ENCODE measurements at places on chromosomes 3 and 15.
A peak's percentile ranks its signal among the peaks of the same experiment; 100 is the strongest.

GRCh38 chr3:46908294-46908985 is 30.9 kb downstream of the PTH1R start:
- no peak for DNase-seq

DNA sequence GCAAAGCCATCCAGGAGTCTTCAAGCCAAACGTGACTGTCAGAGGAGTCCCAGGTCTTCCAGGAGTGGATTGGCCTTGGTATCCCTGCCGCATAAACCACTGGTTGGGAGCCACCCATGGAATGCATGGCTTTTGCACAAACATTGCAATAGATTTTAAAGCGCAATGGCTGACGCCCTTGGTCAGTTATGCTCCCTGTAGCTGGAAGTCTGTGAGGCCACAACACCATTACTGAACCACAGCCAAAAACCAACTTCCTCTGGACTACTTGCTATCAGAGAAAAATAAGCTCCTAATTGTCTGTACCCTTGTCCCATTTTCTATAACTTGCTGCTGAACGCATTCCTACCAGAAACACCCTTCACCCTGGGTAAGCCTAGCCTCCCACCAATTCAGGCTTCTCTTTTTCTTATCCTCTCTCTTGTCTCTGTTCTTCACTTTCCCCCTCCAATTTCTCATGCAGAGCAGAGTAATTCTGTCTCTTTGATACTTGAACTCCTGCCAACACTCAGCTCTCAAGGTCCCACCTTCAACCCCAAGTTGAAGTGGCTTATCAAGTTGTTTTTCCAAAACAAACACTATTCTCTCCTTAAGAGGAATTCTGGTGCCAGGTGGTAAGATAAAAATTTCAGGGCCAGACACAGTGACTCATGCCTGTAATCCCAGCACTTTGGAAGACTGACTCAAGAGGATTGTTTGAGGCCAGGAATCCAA is 176.4 kb upstream of the UBE2E1 start:
- DNase-seq, result no peak

- no peak for DNase-seq
Measured at GRCh38 chr3:121405631-121406030, 140.2 kb downstream of the POLQ start.

- DNase-seq, result no peak
Measured at GRCh38 chr15:40550341-40551037, 14.4 kb downstream of the CCDC32 start.

DNA sequence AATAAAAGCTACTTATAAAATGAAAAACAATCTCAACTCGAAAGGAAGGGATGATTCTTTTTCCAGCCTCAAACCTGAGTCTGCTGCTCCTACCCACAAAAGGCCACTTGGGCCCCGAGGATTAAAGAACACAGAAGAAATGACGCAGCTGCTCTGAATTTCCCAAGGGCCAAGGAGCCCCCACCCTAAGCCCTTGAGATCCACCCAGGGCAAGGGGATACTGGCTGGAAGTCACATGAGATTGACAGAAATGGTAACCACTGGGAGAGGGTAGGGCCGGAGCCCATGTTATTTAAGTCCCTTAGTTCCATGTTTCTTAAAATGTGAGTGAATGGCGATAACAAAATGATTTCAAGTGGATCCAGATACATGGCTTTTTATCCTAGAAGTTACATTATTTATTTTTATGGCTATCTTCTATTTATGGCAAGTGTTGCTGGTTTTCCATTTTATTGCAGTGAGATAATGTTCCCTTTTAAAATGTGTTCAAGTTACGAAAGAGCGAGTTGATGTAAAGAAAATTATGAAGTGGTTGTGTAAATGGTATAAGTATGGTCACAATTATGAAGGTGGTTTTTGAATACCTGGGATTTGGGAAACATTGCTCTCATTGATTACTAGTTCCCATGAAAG is 16.8 kb downstream of the IGDCC4 start:
- DNase-seq, result no peak

DNA sequence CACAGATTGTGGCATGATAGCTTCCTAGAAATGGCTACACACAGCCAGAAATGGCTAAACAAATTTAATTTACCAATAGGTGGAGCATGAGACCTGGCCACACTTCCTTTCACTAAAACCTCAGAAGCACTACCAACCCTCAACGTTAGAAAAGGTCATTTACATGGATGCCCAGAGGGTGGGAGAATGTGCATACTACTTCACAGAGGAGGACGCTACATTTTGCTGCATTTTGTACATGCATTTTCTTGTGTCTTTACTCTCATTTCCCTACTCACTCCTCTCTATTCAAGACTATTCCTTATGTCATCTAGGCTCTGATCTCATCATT is 40.1 kb downstream of the C2CD4B start:
- DNase-seq, result no peak

- DNase-seq, result no peak
Measured at GRCh38 chr15:66897416-66897815, 168.0 kb upstream of the SMAD3 start.

GRCh38 chr15:30882849-30883433 is 20.8 kb upstream of the FAN1 start:
- peak; percentile 55 for DNase-seq

GRCh38 chr3:55162031-55162795 is 234.4 kb upstream of the LRTM1 start:
- DNase-seq, result no peak

- no peak for DNase-seq
Measured at GRCh38 chr3:61637088-61638051, 76.0 kb downstream of the PTPRG start.

DNA sequence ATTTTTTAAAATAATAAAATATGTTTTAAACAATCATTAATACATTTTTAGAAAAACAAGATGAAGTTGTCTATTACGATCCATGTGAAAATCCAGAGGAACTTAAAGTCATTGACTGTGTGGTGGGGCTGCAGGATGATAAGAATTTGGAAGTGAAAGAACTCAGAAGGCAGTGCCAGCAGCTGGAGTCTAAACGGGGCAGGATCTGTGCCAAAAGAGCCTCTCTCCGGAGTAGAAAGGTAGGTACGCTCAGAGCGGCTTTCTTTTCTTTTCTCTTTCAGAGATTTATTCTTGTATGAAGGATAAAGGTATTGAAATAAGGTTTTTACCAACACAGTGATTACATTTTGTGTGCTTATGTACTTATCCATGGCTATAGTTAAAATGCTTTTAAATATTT is 13.6 kb downstream of the WHAMM start:
- DNase-seq, result no peak

GRCh38 chr15:88400084-88400483 is 67.1 kb downstream of the MRPL46 start:
- no peak for DNase-seq

GRCh38 chr3:197343656-197344408 is 45.4 kb upstream of the DLG1 start:
- no peak for DNase-seq

GRCh38 chr15:31318429-31318828 is 8.2 kb upstream of the KLF13 start:
- no peak for DNase-seq

GRCh38 chr15:82184776-82185175 is 77.8 kb downstream of the EFL1 start:
- no peak for DNase-seq

DNA sequence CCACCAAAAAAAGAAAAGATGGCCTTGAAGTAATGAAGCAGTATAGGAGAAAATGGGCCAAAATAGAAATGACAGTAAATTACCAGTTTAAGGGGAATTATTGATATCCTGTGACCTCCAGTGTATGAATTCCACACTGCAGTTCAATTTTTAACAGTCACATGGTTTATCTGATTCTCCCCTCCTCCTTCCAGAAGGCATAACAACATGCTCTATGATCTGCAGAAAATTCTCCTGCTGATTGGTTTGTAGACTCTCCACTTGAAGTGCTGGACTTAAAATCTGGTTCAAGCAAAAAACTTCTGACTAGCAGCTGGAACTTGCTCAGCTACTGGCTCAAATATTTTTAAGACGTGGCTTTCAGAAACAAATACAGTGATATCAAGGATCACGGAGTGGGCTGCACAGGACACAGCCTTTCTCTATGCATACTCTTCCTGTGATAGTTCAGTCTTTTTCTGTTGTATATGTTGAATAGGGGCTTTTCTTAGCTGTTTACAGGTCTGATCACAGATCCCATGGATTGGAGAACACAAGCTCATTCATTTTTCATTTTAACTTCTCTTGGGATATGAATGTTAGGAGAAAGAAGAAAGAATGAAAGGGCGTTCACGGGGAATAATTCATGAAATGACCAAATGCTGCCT is 211.5 kb downstream of the LSAMP start:
- DNase-seq, result no peak

DNA sequence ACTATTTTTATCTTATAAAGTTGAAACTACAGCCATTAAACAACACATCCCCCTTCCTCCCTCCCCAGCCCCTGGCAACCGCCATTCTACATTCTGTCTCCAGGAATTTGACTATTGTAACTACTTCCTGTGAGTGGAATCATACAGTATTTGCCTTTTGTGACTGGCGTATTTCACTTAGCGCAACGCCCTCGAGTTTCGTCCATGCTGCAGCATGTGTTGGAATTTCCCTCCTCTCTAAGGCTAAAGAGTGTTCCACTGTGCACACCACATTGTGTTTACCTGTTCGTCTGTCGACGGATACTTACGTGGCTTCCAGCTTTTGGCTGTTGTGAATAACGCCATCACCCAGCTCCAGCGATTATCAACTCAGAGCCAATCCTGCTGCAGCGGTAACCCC is 52.0 kb upstream of the DLG1 start:
- DNase-seq, result no peak

DNA sequence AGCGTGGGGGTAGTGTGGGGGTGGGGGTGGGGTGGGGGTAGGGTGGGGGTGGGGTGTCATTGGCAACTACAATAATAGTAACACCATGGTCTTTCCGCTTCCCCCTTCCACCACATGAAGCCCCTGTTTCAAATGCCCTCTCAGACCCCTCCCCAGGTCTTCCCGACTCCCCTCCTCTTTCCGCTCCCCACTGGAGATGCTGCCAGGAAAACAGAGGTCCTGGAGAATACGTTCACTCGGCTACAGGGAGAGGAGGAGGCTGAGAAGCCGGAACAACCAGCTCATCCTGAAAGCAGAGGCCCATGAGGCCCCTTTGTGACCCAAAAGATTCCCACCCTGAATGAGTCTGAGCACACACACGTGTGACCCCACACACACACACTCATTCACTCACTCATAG is 75.4 kb downstream of the CPN2 start:
- DNase-seq, result no peak

- DNase-seq, result no peak
Measured at GRCh38 chr3:73074781-73075180, 13.3 kb downstream of the EBLN2 start.

DNA sequence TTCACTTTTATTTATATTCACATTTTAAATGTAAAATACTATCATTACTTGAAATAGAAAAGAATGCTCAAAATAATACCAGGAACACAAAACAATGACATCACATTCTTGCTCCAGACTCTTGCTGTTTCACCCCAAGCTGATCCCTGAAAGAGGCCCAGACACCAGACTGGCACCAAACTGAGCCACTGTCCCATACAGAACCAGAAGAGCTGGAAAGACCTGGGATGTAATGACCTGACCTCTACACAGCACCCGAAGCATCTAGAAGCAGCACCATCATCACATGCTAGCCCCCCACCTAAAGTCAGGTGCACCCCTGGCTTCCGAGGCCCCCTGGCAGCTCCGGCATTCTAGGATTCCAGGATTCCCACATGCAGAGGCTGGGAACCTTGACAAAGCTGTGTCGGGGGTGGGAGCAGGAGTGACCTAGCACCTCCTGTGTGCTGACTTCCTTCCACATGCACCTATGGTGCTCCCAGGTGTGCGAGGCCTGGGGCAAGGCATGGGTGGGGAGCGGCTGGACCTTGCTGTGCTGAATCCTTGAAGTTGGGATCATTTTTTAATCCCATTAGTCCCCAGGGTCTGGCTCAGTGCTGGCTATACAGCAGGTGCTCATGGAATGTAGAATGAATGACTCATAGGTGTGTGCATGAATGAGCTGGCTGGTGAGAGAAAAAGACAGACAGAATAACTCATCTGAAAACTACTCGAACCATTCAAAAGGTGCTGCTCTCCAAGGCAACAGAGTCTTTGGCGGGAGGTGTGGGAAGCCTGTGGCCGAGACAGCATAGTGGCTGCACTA is 144.7 kb upstream of the IQSEC1 start:
- DNase-seq, result no peak

DNA sequence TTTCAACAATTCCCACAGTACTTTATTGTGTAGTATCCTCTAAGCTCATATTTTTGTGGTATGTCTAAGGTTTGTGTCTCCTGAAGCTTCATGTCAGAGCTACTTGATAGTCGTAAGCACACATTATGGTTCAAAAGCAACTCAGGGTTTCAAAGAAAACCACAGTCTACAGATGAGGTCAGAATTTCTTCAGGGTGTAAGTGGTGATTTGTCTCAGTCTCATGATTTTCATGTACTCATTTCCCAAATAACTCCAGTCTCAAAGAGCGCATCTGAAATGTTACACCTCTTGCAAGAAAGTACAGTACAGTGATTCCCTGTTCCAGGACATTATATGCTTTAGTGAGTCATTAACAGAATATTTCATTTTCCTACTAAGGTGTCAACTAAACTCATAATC is 47.5 kb upstream of the SSR3 start:
- no peak for DNase-seq

- DNase-seq, result no peak
Measured at GRCh38 chr15:74278207-74278606, 42.1 kb downstream of the CCDC33 start.

- peak; percentile 72 for DNase-seq
Measured at GRCh38 chr15:38683382-38684242, 119.0 kb upstream of the RASGRP1 start.

DNA sequence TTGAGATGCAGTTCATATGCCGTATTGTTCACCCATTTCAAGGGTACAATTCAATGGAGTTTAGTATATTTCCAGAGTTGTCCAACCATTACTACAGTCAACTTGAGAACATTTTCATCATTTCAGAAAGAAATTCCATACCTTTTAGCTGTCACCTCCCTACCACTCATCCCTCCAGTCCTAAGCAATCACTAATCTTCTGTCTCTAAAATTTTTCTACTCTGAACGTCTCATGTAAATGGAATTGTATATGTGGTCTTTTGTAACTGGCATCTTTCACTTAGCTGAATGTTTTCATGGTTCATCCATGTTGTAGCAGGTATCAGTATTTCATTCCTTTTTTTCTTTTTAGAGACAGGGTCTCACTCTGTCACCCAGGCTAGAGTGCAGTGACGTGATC is 51.1 kb downstream of the CMTM7 start:
- no peak for DNase-seq

- no peak for DNase-seq
Measured at GRCh38 chr3:149727656-149728055, 24.6 kb downstream of the COMMD2 start.

GRCh38 chr3:69189487-69189886 is 67.1 kb upstream of the LMOD3 start:
- DNase-seq, result no peak

GRCh38 chr3:65749066-65749465 is 289.7 kb downstream of the MAGI1 start:
- DNase-seq, result no peak

GRCh38 chr3:187227658-187228258 is 30.5 kb downstream of the RTP1 start:
- DNase-seq, result no peak

GRCh38 chr3:123818921-123819429 is 65.2 kb downstream of the MYLK start:
- no peak for DNase-seq

- DNase-seq, result no peak
Measured at GRCh38 chr3:48077815-48078214, 61.6 kb upstream of the MAP4 start.

GRCh38 chr15:92954002-92954401 is 53.9 kb downstream of the CHD2 start:
- no peak for DNase-seq

- no peak for DNase-seq
Measured at GRCh38 chr15:90394748-90395442, 6.9 kb downstream of the IQGAP1 start.

GRCh38 chr15:29819979-29820378 is 2.3 kb downstream of the TJP1 start:
- DNase-seq, result no peak

Data from stimulated activated CD4-positive, alpha-beta T cell treated with anti-CD3 and anti-CD28 coated beads, Interleukin-1b, Interleukin-23, amount 100 ng/mL, for 48 hours (primary cell).